Skin of body (tissue), 3 donors: ENCODE measurements at places on chromosomes 1 and 21. TPM values are rescaled to one million over a fixed set of nuclear protein-coding genes. Genes with fewer than 3 reads are reported as not detected.

- no peak for DNase-seq
Measured at GRCh38 chr1:159228554-159228953, 23.9 kb downstream of the ACKR1 start.

LMOD1 gene
- 7.4 TPM for total RNA-seq

DNA sequence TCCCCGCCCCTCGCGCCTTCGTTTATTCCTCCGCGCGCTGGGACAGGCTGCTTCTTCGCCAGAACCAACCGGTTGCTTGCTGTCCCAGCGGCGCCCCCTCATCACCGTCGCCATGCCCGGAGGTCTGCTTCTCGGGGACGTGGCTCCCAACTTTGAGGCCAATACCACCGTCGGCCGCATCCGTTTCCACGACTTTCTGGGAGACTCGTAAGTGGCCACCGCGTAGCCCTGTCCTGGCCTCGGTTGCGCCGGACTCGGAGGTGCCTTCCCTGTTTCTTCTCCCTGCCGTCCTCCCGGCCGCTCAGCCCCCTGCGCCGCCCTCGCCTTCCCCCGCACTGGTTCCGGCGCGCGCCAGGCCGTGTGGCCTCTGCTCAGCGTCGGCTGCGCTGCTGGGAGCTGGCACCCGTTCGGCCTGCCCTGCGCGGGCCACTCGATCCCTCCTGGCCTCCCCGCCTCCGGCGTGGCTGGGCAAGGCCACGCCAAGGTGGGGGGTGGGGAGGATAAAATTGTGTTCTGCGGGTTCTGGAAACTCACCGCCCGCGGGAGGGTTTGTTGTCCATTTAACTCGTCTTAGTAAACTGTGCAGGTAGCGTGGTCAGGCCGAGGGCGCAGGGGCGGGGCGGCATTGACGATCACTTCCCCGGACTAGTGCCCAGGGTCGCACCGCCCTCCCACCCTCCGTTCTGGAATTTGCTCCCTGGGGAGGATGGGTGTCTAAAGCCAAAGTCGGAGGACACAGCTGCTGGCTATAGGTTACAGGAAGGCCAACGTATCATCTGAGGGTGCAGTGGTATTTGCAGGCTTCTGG is at the start of gene PRDX6:
PRDX6 (plus strand) TSS at position 50 of the 808 bp plus-strand sequence; CDS start at position 113, 63 bp downstream.
- DNase-seq, result peak; percentile 88

GRCh38 chr1:11893907-11894251 is 32.3 kb downstream of the KIAA2013 start:
- no peak for DNase-seq

GRCh38 chr21:29115899-29116298 is 14.5 kb upstream of the MAP3K7CL start:
- DNase-seq, result no peak

- no peak for DNase-seq
Measured at GRCh38 chr1:75630004-75630594, 19.2 kb upstream of the SLC44A5 start.

GRCh38 chr1:2198571-2198970 is 4.0 kb upstream of the FAAP20 start:
- no peak for DNase-seq

GRCh38 chr1:81477710-81478109 is 323.0 kb upstream of the ADGRL2 start:
- DNase-seq, result peak; percentile 39

ZNF648 gene
- total RNA-seq, result 0.89 TPM

DNA sequence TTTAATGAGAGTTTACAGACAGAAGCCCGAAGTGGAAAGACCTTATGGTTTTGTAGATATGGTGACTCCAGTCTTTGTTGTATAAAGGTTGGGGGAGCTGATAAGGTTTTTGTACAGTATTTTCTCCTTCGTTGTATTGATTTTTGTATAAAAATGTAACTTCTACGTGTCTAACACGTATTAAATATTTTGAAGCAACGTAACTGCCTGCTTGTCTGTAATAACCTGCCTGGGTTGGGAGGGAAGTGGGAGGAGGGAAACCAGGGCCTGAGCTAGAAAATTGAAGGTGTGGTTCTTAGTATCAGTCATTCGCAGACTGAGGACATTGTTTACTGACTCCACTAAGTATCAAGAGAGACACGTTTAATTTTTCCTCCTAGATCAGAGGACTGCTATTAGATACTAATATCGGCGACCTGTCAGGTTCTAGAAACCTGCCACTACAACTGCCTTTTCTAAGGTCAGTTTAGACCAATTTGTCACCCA is 2.2 kb downstream of the IER5 start:
- no peak for DNase-seq

- peak; percentile 96 for DNase-seq
Measured at GRCh38 chr1:184191181-184191621, 139.7 kb downstream of the TSEN15 start.

- DNase-seq, result no peak
Measured at GRCh38 chr1:109764561-109765482, 1.1 kb upstream of the EPS8L3 start.

MAP10 gene
- 2.4 TPM for total RNA-seq

DNA sequence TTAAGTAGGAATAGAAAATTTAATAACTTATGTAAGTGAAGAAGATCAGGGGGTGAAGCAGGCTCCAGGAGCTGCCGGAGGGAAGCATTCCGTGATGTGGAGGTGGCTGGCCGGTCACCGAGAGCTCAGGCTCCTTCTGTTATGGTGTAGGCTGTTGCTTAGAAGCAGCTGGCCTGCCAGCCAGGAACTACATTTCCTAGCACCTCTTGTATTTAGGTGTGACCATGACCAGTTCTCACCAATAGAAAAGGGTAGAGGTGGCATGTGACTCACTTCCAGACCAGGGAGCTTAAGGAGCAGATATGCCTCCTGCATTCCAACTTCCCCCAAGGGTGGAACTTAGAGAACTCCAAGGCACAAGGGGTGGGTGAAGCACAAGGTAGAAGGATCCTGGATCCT is 120.7 kb downstream of the ACTL8 start:
- no peak for DNase-seq

KIRREL1 gene
- total RNA-seq, result 36.0 TPM

THEM5 gene
- 8.4 TPM for total RNA-seq

FAM3B gene
- 0.20 TPM for total RNA-seq
